Type B pancreatic cell (in vitro differentiated cells): ENCODE measurements at places on chromosomes 4 and X.

- DNase-seq = no peak
Measured at GRCh38 chrX:140799216-140799615, 89.7 kb downstream of the LINC00632 start.

- DNase-seq = no peak
Measured at GRCh38 chr4:24884902-24885301, 27.9 kb downstream of the CCDC149 start.

GRCh38 chrX:18793601-18794089 lies 86.2 kb downstream of the PPEF1 start:
- DNase-seq = no peak

DNA sequence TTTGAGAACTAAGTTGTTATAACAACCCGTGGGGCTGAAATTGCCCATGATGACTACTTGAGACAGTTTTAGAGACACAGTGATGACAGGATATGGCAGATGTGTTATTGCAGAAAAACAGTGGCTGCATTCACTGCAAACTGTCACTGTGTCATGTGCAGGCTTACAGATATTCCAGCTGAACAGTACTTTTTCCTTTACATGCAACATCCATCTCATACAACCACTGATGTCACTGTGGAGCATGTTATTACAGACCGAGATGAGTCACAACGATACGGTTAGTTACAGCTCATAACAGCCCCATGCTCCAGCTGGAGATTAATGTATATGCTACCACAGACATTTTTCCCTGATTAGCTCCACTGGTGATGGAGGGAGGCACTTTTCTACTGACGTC lies 207.4 kb downstream of the TMA16 start:
- DNase-seq = no peak

GRCh38 chrX:38426785-38427184 lies 74.4 kb downstream of the OTC start:
- DNase-seq = no peak

DNA sequence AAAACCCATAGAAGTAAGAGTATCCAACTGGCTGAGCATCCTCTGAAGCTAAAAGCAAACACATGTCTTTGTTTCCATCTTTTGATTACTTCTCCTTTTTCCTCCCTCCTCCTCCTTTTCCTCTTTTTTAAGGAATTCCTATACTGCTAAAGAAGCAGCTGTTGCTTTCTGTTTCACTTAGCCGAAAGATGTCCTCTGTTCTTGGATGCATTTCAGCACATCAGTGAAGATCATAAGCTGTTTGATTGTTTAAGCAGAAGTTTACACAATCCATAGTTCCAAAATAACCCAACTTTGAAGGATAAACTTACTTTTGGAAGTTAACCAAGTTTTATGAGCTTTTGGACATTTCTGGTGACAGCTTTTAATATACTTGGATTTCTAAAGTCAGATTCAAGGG lies 55.1 kb upstream of the TNIP3 start:
- no peak for DNase-seq

DNA sequence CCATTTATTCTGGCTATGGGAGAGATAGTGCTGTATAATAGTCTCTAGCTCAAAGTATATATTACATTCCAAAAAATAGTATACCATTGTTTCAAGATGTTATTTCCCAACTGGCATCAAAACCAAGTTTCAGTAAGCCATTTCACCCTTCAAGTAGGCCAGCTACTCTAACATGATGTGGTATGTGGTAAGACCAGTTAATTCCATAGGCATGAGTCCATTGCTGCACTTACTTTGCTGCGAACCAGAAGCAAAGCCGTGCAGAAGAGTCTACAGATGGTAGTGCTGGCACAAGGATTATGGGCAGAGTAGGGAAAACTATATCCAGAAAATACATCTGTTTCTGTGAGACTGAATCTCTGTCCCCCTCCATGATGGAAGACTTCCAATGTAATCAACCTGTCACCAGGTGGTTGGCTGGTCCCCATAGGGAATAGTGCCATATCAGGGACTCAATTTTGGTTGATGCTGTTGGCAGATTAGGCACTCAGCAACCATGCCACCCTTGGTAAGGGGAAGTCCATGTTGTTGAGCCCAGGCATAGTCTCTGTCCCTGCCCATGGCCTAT lies 49.8 kb upstream of the HSD17B10 start:
- no peak for DNase-seq

- no peak for DNase-seq
Measured at GRCh38 chrX:101287402-101287801, 3.7 kb downstream of the TAF7L start.
